ENCODE measurements at places on chromosomes 7 and 10.
A peak's percentile ranks its signal among the peaks of the same experiment; 100 is the strongest.

DNA sequence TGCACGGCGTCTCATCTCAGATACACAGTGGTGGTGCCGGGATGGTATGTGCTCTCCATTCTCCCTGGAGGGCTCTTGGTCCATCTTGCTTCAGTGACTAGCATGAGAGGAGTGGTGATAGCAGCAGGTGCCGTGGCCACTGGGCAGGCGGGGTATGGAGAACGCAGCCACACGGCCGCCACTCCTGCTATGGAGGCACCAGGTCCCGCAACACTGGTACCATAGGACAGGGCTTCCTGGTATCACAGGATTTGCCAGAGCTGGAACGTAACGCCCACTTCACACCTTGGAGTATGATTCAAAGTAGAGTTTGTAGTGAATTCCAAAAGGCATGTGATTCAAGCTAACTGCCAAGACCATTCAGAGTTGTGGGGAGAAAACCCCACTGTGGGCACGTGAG lies 284.1 kb downstream of the DPP6 start:
- no peak overlapping the region for H3K4me3 ChIP-seq
- no peaks in the 10 kb centered on the region for H3K4me1 ChIP-seq
- no peaks in the 10 kb centered on the region for H3K27me3 ChIP-seq
- no peaks in the 10 kb centered on the region for H3K36me3 ChIP-seq

GRCh38 chr7:20197837-20198236 lies 19.3 kb downstream of the MACC1 start:
- H3K27me3 ChIP-seq = no peaks in the 10 kb centered on the region
- H3K36me3 ChIP-seq = no peaks in the 10 kb centered on the region
- H3K4me1 ChIP-seq = peaks cover 10% of the 10 kb centered on the region
- no peak overlapping the region for H3K4me3 ChIP-seq
- DNase-seq = no peak

DNA sequence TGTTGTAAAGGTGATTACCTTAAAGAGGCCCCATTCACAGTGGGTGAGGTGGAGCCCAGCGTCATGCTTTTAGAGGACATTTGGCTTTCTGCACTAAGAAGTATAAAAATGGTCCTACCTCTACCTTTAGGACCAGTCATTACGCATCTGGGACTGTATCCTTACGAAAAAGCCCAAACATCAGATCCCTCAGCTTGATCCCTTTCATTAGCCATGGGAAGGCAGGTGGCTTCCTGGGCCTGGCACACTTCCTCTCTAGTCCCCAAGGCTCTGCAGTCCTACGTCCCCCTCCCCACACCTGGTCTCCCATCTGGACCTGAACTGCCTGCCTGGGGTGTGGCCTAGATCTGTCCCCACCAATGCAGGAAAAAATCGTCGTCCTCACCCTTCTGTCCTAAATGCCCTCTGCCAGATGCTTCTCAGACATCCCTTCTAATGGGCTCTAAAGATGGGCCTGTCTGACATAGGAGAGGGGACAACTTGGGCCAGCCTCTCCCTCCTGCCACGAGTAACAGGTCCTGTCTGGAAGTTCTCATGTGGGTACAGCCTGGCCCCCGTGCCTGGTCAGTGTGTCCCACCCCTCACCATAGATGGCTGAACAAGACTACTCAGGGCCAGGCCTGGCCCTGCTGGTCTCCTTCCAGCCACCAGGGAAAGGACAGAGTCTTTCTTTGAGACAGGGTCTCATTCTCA lies 11.8 kb upstream of the SLC18A3 start:
- H3K27ac ChIP-seq = no peak overlapping the region
- H3K4me3 ChIP-seq = no peak overlapping the region
- peaks cover 12% of the 10 kb centered on the region for H3K27me3 ChIP-seq
- DNase-seq = peak; percentile 15
- no peaks in the 10 kb centered on the region for H3K36me3 ChIP-seq

- peaks cover 24% of the 10 kb centered on the region for H3K4me1 ChIP-seq
- H3K36me3 ChIP-seq = no peaks in the 10 kb centered on the region
- no peak for DNase-seq
- no peak overlapping the region for H3K4me3 ChIP-seq
Measured at GRCh38 chr10:88791924-88792323, 10.6 kb upstream of the LIPM start.

DNA sequence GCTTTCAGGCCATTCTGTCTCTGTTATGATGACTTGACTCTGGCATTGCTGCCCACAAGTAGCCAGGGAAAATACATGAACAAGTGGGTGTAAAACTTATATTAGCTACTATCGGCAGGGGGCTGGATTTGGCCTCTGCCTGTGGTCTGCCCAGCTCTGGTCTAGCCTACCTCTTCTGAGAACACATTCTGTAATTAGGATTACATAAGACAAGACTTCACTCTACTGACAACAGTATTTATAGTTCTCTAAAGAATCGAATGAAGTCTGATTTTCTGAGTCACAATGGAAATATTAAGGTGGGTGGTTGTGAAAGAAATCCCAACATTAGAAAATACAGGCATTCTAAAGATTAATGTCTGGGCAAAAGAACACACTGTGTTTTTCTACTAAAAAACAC lies 55.5 kb downstream of the DLD start:
- peaks cover 11% of the 10 kb centered on the region for H3K27me3 ChIP-seq
- no peak overlapping the region for H3K4me3 ChIP-seq
- no peak for DNase-seq
- no peak overlapping the region for H3K27ac ChIP-seq
- no peaks in the 10 kb centered on the region for H3K4me1 ChIP-seq
- no peaks in the 10 kb centered on the region for H3K36me3 ChIP-seq

GRCh38 chr10:52213321-52213752 lies 100.7 kb upstream of the DKK1 start:
- H3K27me3 ChIP-seq = no peaks in the 10 kb centered on the region
- no peak overlapping the region for H3K27ac ChIP-seq
- DNase-seq = no peak
- no peak overlapping the region for H3K4me3 ChIP-seq
- H3K36me3 ChIP-seq = no peaks in the 10 kb centered on the region

- no peak overlapping the region for H3K4me3 ChIP-seq
- no peak for DNase-seq
- no peaks in the 10 kb centered on the region for H3K4me1 ChIP-seq
- no peaks in the 10 kb centered on the region for H3K36me3 ChIP-seq
- no peaks in the 10 kb centered on the region for H3K27me3 ChIP-seq
- no peak overlapping the region for H3K27ac ChIP-seq
Measured at GRCh38 chr10:44818041-44818649, 93.0 kb upstream of the TMEM72 start.

DNA sequence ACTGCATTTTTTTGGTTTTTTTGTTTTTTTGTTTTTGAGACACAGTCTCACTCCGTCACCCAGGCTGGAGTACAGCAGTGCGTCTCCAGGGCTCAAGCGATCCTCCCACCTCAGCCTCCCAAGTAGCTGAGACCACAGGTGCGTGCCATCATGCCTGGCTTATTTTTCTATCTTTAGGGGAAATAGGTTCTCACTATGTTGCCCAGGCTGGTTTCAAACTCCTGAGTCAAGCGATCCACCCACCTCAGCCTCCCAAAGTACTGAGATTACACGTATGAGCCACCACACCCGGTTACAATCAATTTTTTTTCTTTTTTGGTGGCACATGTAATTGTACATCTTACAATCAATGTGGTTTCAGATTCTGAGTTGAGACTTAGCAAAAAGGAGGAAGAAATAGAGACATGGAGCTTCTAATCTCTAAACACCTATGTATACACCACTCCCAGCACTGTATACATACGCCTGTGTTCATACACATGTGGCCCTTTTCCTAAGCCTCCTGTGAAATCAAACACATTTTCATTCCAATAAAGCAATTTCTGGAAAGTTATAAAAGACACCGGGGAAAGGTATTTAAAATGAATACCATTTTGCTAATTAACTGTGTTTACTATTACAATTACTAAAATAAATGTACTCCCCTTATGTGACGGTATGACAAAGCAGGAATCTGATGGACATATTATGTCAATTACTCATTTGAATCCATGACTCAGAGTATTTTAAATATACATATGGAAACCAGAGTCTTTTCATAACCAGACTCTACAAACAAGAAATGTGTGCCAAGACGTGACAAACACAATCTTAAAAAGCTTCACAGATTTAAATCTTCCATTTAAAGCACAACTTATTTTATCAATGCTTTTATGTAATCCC lies 40.9 kb downstream of the SMURF1 start:
- H3K4me3 ChIP-seq = no peak overlapping the region
- no peaks in the 10 kb centered on the region for H3K27me3 ChIP-seq
- no peak for DNase-seq
- H3K36me3 ChIP-seq = peaks cover 20% of the 10 kb centered on the region

GRCh38 chr10:77960829-77961329 lies 34.3 kb upstream of the DLG5 start:
- no peak for DNase-seq
- H3K4me3 ChIP-seq = no peak overlapping the region
- H3K27ac ChIP-seq = no peak overlapping the region
- H3K4me1 ChIP-seq = peaks cover 4% of the 10 kb centered on the region

DNA sequence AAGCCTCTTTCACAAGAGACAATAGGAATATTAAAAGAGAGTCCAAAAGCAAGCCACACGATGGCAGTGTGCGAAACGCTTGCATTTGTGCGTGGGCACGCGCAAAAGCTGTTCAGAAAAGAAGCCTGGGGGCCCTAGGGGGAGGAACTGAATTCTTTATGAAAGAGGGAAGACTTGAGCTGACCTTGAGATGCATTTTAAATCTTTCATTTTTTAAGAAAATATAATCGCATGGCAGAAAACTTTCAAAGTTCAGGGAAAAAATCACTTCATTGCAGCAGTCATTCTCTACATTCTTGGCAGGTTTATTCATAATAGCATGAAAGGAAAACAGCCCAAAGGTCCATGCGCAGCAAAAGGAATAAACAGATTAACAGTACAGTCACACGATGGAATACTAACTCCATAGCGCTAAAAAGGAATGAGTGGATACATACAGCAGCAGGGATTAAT lies 206.5 kb upstream of the PRKCQ start:
- H3K36me3 ChIP-seq = no peaks in the 10 kb centered on the region
- H3K27me3 ChIP-seq = peaks cover 46% of the 10 kb centered on the region
- DNase-seq = no peak
- H3K27ac ChIP-seq = no peak overlapping the region

GRCh38 chr10:68318331-68319059 lies 13.4 kb upstream of the HNRNPH3 start:
- H3K4me1 ChIP-seq = peaks cover 9% of the 10 kb centered on the region
- no peak overlapping the region for H3K27ac ChIP-seq
- DNase-seq = no peak
- H3K36me3 ChIP-seq = peaks cover 15% of the 10 kb centered on the region
- no peak overlapping the region for H3K4me3 ChIP-seq

DNA sequence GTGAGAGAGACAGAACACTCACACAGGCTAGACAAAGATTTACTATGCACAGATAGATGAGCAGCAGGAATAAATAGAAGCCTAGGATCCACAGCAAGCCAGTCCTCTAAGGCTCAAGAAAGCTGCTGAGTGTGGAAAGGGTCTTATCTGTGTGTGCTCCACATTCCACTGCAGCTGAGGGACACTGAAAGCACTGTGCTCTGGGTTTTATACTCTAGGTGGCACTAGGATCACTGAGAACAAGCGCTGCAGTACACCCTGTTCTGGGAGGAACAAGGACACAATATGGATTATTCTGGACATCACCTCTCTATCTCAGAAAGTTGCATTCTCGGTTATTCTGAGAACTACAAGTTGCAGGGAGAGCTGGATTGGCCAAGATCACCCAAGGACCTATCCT lies 4.9 kb upstream of the KLHL7 start:
- peaks cover 3% of the 10 kb centered on the region for H3K36me3 ChIP-seq
- H3K27ac ChIP-seq = no peak overlapping the region
- DNase-seq = no peak
- no peaks in the 10 kb centered on the region for H3K27me3 ChIP-seq
- H3K4me1 ChIP-seq = peaks cover 5% of the 10 kb centered on the region

DNA sequence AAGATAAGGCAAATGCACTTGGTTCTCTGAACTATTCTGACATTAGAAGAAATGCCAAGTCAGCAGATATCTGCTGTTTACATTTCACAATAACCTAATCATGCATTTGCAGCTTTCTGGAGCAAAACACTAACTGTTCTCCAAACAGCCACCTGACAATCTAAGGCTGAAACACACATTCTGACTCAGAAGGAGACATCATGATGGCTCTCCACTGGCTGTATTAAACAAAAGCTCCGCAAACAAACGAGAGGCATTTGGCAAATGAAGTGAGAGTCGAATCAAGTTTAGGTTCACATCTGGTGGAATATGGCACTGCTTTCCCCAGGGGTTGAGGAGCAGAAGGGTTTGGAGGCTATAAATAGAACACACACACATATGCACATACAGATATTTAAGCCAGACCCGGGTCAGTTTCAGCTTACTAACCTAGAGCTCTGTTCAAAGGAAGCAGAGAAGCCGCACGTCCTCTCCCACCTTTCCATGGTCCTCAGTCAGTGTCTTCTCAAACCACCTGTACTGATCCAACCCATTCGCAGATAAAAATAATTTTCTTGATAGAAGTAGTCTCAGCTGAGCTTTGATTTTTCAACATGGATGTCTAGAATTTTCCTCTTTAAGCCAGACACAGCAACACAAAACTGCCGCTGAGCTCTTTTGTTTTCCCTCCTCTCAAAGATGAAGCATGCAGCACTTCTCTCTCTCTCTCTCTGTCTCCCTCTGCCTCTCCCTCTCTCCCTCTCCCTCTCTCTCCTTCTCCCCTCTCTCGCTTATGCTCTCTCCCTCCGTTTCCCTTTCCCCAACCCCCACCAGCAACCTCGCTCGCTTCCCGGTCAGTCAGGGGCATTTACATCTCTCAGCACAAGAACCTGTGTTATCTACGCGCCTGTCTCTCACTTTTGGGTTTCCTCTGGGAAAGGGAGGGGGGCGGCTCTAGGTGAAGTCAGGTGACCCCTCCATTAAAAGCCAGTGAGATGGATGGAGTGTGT lies 682.8 kb downstream of the MAGI2 start:
- peaks cover 2% of the 10 kb centered on the region for H3K27me3 ChIP-seq
- H3K27ac ChIP-seq = no peak overlapping the region
- no peak overlapping the region for H3K4me3 ChIP-seq
- H3K4me1 ChIP-seq = no peaks in the 10 kb centered on the region
- DNase-seq = no peak

DNA sequence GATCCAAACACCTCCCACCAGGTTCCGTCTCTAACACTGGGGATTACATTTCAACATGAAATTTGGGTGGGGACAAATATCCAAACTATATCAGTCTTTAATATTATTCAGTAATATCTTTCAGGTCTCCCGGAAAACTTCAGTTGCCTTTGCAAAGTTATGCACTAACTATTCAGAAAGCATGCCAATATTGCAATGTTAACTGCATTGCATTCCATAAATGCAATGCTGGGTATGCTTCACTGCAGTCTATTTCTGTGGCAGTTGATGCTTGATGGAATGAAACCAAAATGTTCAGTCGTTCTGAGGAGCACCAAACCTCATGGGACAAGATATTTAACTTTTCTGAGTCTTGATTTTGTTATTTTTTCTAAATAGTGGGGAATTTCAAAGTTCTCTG lies 147.5 kb downstream of the SLC16A9 start:
- H3K4me1 ChIP-seq = no peaks in the 10 kb centered on the region
- no peak overlapping the region for H3K27ac ChIP-seq
- no peak for DNase-seq
- no peaks in the 10 kb centered on the region for H3K36me3 ChIP-seq
- H3K4me3 ChIP-seq = no peak overlapping the region
